ENCODE measurements at places on chromosomes 6 and 20.

DNA sequence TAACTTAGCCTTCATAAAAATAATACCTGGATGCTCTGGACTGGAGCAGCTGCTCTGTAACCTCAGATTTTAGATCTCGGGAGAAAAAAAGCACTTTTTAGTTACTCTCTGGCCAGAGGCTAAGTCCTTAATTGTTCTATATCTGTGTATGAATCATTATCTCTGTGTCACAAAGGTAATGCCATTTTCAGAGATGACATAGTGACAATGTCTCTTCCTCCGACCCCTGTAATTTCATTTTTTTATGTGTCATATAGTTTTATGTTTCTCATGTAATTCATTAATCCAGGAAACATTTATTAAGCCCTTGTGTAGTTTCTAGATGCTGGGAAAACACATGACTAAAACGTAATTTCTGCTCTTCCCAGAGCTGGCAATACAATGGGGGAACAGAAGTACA, 55.6 kb downstream of the SENP6 start:
- DNase-seq, result no peak

- no peak for DNase-seq
These were observed 59.2 kb downstream of the PHF20 start for GRCh38 chr20:35831029-35831428.

- DNase-seq, result no peak
These were observed 5.3 kb downstream of the POPDC3 start for GRCh38 chr6:105174512-105174911.

GRCh38 chr6:163490826-163491577, 76.5 kb downstream of the QKI start:
- DNase-seq, result no peak

GRCh38 chr6:6884193-6884627, 223.6 kb upstream of the RREB1 start:
- no peak for DNase-seq

GRCh38 chr6:53987522-53987888, 123.7 kb upstream of the MLIP start:
- no peak for DNase-seq

GRCh38 chr6:79608334-79609224, 22.6 kb upstream of the SH3BGRL2 start:
- no peak for DNase-seq

Data from stimulated activated CD8-positive, alpha-beta memory T cell treated with anti-CD3 and anti-CD28 coated beads, Interleukin-15, amount 100 ng/mL, for 4 hours (primary cell).